ENCODE measurements at places on chromosomes 13 and 19.
A peak's percentile ranks its signal among the peaks of the same experiment; 100 is the strongest.

GRCh38 chr19:30731591-30731990 lies 359.4 kb downstream of the ZNF536 start:
- DNase-seq = no peak

DNA sequence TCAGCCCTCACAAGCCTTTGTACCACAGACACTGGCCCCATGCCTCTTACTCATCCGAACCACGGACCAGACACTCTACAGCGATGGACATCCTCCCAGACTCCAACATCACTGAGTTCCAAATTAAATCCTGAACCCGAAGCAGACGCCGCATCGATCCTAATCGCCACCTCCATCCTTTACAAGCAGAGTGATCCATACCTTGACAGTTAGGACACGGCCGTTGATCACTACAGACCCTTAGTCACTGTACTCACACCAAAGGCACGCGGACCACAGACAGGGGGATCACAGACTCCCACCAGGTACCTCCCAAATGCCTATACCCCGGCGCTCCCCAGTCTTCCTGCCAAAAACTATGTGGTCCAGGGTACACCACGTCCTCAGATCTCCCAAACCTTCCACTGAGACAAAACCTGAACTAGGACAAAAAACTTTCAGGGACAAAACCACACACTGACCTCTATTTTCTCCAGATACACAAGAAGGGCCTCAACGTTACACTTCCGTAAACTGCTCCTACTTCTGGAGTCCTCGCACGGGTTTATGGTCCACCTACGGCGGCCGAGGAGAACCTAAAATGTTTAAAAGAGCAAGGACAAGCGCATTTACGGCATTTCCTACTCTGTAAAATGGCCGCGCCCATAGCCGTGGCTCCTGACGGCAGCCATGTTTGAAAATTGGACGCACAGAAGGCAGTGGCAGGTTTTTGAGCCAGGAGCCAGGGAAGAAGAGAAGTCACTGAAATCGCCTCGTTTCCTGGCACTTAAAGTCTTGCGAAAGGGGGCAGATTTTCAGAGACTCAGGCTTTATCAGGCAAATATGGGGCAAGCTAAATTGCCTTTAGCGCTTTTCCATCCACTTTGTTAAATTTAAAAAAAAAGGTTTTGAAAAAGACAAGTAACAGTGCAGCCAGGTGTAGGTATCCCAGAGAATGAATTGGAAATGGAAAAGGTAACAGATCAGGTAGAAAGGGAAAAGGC lies at the start of gene ZNF350:
Gene ZNF350, minus strand, starts transcription at position 532 of the 983 bp plus-strand sequence. CDS start 12,480 bp downstream, outside the sequence.
- peak; percentile 48 for DNase-seq

- peak; percentile 85 for DNase-seq
These were observed at the start of gene GTF2F1 for GRCh38 chr19:6393074-6393982. Gene GTF2F1 (minus strand): TSS chr19:6393164. CDS start chr19:6392995, 169 bp downstream.

GRCh38 chr13:73171926-73172325 lies 113.1 kb downstream of the KLF5 start:
- no peak for DNase-seq

- DNase-seq = no peak
These were observed 186.3 kb downstream of the TDRD3 start for GRCh38 chr13:60583196-60583888.

GRCh38 chr13:62879071-62879470 lies 1463.4 kb upstream of the PCDH20 start:
- no peak for DNase-seq

DNA sequence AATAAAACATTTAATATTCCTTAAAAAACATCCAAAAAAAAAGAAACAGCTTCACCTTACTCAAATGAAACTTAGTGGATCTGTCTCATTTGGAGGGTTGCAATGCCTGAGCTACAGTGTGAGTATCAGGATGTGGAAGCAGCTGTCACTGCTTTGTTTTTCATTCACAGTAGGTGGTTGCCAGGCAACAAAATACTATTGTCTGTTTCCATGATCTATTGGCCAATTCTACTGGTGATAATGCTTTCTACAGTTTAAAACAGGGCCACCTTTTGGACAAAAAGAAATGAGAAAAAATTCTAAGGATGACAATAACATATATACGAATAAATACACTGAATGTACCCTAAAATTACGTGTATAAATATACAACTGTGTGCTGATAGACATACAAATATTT lies 3.0 kb downstream of the ENOX1 start:
- DNase-seq = no peak

DNA sequence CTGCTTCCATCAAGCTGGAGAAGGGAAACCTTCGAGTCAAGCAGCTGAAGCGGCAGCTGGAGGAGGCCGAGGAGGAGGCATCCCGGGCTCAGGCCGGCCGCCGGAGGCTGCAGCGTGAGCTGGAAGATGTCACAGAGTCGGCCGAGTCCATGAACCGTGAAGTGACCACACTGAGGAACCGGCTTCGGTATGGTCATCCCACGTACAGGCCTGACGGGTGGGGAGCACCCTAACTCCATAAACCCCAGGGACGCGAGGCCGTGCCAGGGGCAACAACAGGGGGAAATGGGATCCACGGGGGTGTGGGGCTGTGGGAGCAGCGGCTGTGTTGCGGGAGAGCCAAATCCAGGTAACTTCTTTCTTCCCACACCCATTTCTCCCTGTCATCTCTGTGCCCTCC lies 20.2 kb downstream of the KCNC3 start:
- no peak for DNase-seq

- DNase-seq = no peak
These were observed 10.6 kb upstream of the TLE2 start for GRCh38 chr19:3039641-3040077.
